Fibroblast of the aortic adventitia (primary cell): ENCODE measurements at places on chromosomes 5 and 9. TPM values are rescaled to one million over a fixed set of nuclear protein-coding genes. Genes with fewer than 3 reads are reported as not detected.
A peak's percentile ranks its signal among the peaks of the same experiment; 100 is the strongest.

DNA sequence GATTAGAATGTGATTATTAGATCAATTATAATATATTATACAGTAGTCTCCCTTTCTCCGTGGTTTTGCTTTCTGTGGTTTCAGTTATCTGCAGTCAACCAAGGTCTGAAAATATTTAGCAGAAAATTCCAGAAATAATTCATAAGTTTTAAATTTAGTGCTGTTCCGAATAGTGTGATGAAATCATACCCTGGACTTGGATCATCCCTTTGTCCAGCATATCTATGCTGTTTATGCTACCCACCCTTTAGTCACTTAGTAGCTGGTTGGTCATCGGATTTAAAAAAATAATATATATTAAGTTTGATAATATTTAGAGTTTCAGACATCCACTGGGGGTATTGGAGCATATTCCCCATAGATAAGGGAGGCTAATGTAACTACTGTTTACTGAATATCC, 19.6 kb downstream of the RMI1 start:
- peak; percentile 71 for DNase-seq

GRCh38 chr9:75974016-75974766, 83.7 kb downstream of the PCSK5 start:
- DNase-seq = peak; percentile 44

DNA sequence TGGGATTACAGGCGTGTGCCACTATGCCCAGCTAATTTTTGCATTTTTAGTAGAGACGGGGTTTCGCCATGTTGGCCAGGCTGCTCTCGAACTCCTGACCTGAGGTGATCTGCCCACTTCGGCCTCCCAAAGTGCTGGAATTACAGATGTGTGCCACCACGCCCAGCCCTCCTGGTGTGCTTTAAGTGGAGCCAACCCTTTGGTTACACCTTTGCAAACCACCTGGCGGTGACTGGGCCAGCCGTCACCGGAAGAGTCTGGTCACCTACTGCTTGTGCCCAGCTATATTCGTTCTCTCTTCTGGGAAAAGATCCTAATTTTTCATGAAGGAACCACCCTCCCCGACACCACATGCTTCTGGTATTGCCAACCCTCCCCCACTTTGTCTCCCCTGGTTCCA, 35.9 kb downstream of the COL23A1 start:
- DNase-seq = no peak

- peak; percentile 24 for DNase-seq
Observed at GRCh38 chr9:10062629-10063395, 550.0 kb downstream of the PTPRD start.

Gene BHMT
- 0.27 TPM in 1 of 2 replicates, not detected in the other for total RNA-seq
